ENCODE measurements at places on chromosomes 11 and 22.

DNA sequence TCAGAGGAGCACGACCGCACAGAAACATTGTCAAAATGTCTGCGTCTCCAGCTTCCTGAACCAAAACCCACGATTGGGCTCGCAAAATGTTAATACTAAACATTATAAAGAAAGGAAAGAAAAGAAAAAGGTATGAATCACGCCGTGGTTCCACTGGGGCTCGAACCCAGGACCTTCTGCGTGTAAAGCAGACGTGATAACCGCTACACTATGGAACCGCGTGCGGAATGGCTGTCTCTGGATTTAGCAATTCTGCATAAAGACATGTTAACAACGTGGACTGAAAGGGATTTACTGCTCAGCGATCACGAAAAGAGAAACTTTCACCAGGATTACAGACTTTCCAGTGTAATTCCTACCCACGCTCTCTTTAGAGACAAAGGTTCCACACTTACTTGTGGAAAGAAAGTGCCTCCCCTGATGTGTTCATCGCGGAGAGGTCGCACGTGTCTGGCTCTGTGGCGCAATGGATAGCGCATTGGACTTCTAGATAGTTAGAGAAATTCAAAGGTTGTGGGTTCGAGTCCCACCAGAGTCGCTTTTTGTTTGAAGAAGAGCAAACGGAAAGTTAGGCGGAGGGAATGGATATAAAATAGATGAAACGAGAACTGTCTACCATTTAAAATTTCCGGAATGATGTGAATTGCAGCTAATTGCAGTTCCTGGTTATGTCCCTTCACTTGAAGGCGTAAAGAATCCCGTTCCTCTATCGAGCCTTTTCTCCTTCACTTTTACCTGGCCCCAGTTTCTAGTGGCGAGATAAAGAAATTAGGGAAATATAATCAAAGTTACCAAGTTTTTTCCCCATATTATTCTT, 39.7 kb downstream of the OR4D9 start:
- DNase-seq: peak; percentile 86

DNA sequence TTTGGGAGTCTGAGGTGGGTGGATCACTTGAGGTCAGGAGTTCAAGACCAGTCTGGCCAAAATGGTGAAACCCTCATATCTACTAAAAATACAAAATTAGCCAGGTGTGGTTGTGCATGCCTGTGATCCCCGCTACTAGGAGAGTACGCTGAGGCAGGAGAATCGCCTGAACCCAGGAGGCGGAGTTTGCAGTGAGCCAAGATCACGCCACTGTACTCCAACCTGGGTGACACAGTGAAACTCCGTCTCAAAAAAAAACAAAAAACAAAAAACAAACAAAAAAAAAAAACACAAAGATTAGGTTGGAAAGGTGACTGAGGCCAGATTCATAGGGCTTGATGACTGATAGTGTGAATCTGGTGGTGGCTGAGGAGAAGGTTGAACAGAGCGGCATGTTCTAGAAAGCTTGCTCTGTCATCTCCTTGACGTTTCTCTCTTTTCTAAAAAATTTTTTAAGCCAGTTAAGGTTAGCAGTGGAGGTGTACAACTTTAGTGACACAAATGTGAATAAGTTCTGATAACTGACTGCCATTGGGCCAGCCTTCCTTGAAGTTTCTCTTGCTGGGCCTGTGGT, 40.9 kb downstream of the TXN2 start:
- no peak for DNase-seq

DNA sequence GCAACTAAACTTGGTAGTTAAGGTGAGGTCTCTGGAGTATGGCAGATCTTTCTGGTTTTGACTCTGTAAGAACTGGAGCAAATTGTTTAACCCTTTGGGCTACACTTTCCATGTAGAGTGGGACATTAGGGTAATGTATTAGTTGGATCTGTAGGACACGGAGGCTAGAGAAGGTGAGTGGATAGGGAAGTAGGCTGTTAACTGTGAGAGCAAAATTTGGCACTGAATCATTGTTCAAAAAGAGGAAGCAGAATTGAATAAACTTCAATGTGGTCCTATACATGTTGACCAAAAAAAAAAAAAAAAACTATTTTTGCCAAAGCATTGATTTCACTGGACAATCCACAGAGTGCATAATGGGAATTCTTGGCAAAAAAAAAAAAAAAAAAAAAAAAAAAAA, 370.2 kb upstream of the CHORDC1 start:
- DNase-seq: no peak

DNA sequence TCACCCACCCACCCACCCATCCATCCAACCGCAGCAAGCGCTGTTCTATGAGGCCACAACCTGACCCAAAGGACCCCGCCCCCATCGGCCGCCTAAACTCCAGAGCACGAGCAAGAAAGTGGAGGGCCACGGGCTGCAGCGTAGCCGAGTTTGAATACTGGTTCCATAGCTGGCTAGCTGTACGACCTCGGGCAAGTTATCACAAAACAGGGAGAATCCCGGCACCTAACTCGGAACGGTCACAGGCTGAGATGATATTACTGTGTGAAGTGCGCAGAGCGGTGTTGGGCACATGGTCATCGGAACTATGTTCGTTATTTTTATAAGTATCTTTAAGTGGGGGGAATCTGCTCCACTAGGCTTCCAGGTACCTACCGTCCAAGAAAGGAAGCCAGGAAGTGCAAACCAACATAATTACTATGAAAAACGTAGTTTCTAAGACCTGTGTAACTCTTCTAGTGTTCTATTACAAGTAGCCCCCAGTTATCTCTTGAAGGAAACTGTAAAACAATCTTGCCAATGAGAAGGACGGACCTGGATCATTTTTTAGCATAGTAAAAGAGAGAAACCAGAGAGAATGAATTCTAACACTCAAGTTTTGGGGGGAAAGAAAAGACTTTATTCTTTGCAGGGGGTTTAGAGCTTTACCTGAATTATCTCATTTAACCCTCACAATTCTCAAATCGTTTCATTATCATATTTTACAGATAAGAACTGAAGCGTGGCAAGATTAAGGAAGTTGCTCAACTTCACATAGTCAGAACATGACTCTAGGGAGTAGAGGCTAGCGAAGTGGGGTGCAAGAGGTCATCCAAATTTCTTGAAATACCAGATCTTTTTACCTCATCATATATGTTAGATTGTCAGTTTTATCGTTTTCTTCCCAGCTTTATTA, 663 bp upstream of the BUD13 start:
- DNase-seq: peak; percentile 89

DNA sequence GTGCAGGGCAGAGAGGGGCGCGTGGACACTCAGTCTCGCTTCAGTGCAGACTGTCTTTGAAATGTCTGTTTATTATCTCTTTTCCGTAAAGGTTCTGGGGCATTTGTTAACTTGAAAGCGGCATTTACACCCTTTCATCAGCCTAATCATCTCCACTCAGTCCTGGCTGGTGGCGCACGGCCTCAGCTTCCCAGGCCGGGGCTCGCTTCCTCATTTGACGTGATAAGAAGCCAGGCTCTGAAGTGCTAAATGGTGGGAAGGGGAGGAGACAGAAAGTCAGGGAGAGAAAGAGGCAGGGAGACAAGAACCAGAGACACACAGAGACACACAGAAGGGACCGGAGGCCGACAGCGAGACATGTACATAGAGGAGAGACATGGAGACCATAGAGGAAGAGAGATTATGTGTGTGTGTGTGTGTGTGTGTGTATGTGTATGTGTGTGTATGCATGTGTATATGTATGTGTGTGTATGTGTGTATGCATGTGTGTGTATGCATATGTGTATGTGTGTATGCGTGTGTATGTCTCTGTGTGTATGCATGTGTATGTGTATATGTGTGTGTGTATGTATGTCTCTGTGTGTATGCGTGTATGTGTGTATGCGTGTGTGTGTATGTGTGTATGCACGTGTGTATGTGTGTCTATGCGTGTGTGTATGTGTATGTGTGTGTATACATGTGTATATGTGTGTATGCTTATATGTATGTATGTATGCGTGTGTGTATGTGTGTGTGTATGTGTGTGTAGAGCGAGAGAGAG, 101.5 kb downstream of the ST3GAL4 start:
- DNase-seq: no peak
